ENCODE measurements at places on chromosomes 1 and 21.

DNA sequence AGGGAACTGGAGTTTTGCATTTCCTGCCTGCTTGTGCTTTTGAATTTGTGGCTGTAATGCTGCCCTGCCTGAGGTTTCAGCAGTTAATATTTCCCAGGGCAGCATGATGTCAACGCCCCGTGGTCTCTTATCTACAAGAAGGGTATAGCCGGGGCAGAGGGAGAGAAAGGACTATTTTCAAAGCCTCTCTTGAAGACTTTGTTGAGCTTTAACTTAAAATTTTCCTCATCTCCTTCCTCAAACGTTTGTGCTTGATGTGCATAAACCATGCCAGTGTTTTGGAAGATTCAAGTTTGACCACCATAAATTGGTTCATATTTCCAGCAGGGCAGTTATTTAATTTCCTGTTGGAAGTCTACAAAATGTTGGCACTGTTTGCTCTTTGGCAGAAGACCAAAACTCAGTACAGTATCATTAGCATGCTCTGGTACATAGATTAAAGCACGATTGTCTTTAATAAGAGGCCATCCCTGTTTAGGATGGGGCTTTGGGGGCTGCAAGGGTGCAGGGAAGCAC is 43.4 kb downstream of the ROR1 start:
- no peak for DNase-seq

DNA sequence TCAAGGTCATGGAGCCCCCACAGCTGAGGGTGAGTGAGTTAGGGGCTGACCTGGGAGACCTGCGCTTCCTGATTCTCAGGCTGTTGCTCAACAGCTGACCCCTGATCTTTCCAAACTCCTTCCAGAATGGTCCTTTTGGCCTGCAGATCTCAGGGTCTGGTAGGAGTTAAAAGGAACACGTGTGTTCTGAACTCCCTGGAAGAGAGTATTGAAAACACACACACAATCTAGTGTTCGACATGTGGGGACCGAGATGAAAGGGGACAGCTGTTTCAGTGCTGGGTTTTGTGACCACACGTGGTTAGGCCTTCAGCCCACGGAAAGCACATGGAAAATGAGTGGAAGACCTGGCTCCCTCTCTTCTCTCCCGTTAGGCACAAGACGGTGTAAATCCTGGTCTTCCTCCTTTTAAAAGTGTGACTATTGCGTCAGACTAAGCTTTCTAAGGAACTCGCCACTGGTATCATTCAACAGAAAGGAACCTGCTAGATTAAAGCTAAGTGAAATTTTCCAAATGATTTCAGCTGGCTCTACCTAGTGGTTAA is 49.6 kb downstream of the RUNX1 start:
- no peak for DNase-seq

DNA sequence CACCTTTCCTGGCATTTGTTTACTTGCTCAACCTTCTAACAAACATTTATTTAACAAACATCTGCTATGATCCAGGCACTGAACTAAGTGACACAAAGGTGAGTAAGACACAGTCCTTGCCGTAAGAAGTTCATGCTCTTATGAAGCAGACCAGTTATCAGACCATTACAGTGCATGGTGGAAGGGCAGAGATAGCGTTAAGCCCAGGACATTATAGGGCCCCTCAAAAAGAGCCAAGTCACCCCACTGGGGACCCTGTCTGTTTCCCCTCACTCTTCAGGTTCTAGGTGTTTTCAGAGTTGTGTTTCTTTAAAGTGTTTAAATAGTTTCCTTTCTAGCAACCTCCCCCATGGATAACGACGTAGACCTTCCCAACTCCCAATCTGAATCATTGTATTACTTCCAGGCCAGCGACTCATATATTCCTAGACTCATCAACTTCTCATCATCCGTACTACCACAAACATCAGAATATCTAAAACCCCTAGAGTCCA is 39.3 kb downstream of the TCP10L start:
- DNase-seq, result no peak

DNA sequence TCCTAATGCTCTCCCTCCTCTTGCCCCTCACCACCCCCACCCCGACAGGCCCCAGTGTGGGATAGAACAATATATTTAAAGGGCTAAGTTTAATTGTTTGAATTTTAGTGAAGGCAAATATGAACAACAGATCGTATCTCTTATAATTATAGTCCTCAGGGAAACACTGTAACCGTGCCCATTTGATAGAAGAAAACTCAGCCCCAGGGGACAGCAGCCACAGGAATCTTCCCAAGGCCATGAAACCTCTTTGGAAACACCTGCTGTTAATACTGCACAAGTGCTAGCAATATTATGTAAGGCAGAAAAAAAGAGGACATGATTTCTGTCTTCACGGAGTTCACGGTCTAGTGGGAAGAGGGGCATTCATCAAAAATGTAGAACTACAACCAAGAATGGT is 142.2 kb downstream of the URB2 start:
- DNase-seq, result no peak

DNA sequence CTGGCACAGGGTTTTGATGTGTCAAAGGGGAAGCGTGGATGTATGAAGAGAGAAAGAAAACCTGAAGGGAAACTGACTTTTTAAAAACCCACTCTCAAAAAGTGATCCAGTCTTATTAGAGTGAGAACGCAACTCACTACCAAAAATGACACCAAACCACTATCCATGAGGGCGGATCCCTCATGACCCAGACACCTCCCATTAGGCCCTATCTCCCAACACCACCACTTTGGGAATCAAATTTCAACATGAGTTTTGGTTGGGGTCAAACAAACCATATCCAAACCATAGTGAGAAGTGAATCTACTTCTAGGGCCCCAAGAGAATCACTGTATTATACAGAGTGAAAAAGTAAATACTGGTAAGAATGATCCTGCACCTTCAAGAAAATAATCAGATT is 53.5 kb downstream of the FNBP1L start:
- no peak for DNase-seq

- no peak for DNase-seq
These were observed 59.9 kb downstream of the SYT6 start for GRCh38 chr1:114093624-114094362.

- no peak for DNase-seq
These were observed 10.7 kb downstream of the EPHA2 start for GRCh38 chr1:16145030-16145661.

DNA sequence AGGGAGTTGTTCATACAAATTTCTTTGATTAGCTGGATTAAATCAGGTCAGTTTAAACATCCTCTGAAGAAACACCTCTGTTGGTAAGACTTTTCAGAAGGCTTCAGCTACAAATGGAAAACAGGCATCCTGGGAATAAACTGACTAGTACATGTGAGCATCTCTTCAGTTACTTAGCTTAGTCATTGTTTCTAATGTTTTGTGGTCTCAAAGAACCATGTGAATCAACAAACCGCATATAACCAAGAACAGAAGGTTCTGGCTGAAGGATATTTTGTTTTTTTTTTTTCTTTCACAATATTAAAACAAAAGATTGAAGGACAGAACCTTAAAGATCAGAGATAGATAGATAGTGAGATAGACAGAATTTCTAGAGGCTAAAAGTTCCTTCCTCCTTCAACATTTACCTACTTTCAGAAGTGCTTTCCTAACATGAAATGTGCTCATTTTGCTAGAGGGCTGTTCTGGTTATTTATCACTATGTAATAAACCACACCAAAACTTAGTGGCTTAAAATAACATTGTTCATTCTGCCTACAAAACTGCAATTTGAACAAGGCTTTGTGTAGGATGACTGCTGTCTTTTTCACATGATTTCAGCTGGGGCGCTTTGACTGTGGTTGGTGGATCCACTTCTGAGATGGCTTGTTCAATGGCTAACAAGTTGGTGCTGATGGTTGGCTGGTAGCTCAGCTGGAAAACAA is 119.8 kb upstream of the PTGFR start:
- no peak for DNase-seq

GRCh38 chr21:37358397-37358796 is 8.2 kb upstream of the DYRK1A start:
- no peak for DNase-seq

DNA sequence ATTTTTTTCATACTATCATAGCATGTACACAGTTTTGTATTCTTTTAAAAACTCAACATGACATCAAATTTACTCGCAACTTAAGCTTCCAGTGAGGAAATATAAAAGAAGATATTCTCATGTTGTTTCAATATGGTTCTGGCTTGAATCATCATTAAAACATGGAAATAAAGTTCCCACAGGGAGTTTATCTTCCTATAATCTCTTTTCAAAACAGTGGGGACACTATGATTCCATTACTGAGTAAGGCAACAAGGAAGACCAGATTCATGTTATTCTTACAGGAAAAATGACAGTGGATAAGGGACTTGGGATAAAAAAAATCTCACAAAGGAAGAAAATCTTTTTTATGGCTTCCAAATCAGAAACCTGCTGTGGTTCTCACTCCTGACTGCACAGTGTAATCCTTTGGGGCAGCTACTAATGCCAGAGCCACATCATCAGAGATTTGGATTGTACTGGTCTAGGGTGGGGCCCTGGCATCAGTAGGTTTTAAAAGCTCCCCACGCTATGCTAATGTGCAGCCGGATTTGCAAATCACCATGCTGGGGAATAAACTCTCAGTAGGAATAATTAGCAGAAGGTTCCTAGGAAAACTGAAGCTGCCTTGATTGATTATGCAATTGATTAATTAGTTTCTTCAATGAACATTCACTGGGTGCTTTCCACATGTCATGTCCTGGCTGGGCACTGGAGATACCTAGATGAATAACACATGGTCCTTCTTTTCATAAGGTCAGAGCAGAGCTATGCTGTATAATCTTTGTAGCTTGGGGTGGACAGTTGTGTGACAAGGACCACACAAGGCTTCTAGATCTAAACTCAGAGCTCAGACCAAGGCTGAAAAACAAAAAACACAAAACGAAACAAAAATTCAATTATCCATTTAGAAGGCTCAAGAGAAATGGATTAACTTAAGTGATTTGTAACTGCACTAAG is 71.1 kb upstream of the C8B start:
- no peak for DNase-seq

DNA sequence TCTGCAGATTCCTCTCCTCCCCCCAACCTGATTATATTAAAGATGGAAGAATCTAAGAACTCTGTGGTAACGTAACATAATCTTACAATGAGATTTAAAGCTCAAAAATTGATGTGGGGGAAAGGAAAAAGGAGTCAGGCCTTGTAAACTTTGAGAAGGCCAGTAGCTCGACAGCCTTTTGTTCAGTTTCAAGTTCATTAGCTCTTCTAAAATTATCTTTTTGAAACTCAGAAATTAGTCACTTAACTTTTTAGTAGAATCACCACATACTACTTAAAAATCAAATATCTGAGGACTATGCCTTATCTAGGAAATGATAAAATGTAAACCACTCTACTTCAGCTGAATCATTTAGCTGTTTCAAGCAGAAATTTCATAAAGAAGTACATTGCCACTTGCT is 996.2 kb downstream of the AMY1C start:
- no peak for DNase-seq
